ENCODE measurements at places on chromosomes 2 and 18.

DNA sequence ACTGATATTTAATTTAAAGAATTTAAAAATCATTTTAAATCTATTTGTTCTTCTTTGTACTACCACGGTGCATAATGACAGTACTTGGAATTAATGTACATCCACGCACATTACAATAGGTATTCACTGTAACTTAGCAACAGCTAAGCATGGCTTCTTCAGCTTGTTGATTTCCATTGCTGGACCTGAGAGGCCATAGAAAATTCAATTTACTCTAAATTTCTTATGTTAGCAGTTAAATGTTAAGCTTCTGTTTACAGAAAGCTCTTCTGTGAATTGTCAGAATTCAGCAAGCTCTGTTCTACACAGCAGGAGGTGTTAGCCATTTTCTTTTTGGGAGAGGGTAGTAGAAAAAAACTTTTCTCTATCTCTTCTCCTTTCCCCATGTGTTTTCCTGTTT, 1149.3 kb upstream of the CDH2 start:
- no peak for DNase-seq

DNA sequence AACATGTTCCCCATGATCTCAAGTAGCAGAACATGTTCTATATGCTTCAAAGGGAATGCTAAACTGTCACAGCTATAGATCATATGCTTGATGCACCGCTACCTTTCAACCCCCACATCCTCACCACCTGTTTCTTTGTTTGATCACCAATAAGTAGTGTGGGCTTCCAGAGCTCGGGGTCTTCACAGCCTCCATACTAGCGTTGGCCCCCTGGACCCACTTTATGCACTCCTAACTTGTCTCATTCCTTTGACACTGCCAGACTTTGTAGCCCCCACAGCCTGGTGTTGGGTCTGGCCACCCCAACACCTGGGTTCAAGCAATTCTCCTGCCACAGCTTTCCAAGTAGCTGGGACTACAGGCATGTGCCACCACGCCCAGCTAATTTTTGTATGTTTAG, 11.6 kb upstream of the RBM44 start:
- DNase-seq: no peak

DNA sequence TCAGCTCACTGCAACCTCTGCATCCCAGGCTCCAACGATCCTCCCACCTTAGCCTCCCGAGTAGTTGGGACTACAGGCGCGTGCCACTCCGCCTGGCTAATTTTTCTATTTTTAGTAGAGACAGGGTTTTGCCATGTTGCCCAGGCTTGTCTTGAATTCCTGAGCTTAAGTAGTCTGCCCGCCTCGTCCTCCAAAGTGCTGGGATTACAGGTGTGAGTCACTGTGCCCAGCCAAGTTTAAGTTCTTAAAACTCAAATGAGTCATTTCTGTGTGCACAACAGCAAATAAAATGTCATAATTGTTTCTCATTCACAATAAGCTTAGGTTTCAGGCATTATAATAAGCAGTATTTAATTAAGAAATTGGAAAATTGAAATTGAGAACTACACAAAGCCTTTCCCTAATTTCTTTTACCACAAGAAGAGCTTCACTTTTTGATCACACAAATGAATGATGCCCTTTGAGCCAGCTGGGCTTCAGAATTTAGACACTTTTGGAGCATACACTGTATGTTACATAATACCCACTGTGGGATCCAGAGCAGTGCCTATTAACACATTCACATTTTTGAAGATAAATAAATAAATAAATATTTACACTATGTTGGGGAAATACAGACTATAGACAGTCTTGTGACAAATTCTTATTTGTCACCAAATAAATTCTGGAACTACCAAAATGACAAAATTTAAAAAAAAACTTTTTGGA, 8.6 kb upstream of the ME2 start:
- no peak for DNase-seq

GRCh38 chr2:200137691-200138090, 168.8 kb upstream of the SPATS2L start:
- DNase-seq: no peak

DNA sequence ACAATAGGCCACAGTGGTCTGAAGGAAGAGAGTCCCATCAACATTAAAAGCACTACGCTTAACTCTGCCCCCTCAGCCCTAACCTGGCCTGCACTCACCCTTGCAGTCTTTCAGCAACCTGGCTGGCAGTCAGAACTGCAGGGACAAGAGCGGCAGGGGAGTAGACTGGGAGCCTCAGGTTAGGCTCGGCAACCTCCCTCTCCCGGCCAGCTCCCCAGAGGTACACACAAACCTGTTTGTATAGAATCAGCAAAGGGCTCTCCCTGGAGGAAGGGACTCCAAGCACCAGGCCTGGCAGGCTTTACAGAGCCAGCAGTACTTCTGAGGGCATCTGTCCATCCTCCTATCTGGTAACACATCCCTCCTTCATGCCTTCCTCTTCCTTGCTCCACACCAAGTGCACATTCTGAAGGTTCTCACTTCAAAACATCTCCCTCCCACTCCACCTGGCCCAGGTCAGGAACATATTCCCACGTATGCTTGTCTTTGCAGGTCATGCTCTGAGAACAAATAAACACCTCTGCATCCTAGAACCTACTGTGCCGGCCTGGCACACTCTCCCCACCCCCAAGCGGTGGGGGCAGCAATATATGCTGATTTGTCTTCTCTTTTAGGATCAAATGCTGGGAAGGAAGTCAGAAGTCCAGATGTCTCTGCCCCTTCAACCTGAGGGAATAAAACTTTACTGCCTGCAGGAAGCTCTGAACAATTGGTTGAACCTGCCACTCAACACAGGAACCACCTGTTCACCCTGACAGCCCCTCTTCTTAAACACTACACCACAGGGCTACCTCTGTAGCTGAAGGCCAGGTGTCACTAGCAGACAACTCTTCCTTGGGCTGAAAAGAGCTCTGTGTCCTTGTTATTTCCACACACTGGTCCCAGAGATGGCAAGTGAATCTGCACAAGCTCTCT, 12.6 kb upstream of the SFXN5 start:
- no peak for DNase-seq

DNA sequence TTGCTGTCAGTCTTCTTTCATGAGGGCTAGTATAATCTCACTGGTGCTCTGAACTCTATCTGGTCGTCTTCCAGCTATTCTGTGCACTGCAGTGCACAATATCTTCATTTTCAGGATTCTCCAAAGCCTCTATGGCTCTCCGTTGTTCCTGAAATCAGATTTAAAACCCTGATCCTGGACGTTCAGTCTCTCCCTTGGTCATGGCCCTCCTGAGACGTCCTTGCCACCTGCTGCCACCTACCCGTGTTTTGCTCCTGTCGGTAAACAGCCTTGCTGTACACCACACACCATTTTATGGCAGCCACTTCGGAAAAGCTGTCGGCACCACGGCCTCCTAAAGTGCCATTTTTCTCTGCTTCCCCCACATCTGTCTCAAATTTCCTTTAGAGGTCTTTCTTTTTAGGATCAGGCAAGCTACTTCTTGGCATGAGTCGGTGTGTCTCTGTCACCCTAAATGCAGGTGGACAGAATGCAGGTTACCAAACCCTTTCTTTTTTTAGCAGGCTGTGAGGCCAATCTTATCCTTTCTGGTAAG, 170.0 kb downstream of the HRH4 start:
- DNase-seq: no peak

- DNase-seq: peak; percentile 27
Measured at GRCh38 chr2:187302586-187302985, 145.5 kb downstream of the CALCRL start.

DNA sequence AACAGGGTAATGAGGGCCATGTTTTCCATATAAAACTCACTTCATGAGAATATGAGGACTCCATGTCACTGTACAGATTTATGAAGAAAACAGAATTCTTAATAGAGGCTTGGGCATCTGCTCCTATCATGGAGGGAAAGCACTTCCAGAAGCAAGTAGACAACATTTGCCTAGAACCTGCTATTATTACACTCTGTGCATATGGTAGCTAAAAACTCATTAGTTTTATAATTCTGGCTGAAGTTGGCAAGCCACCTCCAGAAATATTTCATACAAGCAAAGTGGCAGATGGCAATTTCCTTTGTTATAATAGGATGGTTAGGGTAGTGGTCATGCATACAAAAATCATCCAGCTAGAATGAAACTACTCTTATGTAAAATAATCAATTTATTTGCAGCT, 65.8 kb upstream of the TLK1 start:
- DNase-seq: no peak

DNA sequence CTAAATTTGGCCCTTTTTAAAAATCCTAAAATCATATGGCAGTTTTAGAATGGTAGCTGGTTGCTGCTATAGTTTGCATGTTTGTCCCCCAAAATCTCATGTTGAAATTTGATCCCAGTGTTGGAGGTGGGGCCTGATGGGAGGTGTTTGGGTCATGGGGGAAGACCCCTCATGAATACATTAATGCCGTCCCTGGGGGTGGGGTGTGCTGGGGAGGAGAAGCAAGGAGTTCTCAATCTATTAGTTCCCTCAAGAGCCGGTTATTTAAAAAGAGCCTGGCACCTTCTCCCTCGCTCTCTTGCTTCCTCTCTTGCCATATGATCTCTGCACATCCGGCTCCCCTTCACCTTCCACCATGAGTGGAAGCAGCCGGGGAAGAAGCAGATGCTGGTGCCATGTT, 20.8 kb downstream of the GPATCH11 start:
- DNase-seq: no peak

DNA sequence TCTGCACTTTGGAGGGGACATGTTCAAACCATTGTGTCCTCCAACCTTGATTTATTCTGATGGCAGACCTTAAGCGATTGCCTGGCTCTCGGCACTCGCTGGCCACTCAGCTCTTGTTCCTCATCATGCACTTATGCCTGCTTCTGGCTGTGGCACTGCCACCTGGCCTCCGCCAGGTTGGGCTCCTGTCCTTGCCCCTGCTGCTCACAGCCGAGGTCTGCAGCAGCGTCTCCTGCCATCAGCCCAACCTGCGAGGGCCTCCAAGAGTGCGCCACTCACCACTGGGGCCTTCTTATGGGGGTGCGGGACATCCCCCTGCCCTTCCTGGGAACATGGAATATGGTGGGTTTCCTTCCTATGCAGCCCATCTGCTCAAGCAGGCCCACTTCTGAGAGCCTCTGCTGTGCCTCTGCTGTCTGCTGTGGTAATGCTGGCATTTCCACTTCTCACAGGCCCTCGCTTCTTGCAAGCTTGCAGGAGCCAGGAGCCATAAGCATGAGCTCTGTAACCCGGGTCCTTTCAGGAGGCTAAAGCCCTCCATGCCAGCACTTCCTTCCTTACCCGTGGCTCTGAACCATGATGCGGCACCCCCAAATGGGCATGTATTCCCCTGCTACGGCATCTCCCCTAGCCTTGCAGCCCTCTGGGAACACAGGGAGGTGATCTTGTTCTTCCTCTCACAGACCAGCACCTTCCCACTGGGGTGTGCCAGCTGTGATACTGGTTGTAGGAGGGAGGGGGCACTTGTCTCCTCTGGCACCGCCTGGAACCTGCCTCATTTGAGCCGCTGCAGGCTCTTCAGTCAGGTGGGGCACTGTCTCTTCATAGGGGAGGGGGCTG, 58.6 kb upstream of the HS6ST1 start:
- DNase-seq: no peak

- DNase-seq: no peak
Measured at GRCh38 chr2:236758406-236758805, 188.8 kb downstream of the ACKR3 start.

DNA sequence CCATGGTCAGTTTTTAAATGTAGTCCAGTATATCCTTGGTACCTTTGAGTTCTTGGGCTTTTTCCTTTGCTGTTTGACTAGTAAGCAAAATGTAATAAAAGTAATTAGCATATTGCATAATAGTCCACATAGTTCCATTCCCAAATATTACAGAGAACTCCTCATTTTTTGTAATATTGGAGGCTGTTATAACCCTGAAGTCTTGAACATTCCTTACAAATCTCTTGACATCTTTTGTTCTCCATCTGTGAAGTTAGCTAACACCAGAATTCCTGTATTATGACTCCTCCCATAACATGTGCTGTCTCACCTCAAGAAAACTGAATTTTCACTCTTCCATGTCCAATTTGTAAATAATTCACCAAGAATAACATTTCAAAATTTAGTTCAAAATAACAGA, 17.1 kb downstream of the CREB1 start:
- DNase-seq: peak; percentile 40

DNA sequence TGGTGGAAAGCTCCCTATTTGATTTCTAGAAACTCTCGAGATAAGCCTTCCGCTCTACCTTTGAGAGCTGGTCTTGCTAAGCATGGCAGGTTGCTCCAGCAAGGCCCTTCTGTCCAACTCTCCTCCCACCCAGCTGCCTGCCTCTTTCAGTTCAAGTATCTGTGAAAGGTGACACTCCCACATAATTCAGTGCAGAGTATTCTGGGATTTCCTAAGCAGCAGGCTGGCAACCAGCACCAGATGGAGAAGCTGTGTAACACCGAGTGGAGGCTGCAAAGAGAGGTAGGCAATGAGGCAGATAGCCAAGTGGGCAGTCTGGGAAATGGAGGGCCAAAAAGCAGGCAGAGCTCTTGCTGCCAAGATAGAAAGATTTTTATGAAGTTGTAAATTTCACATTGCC, 88.4 kb upstream of the CAVIN2 start:
- no peak for DNase-seq

GRCh38 chr2:207412787-207413310, 116.9 kb upstream of the CREB1 start:
- DNase-seq: no peak

DNA sequence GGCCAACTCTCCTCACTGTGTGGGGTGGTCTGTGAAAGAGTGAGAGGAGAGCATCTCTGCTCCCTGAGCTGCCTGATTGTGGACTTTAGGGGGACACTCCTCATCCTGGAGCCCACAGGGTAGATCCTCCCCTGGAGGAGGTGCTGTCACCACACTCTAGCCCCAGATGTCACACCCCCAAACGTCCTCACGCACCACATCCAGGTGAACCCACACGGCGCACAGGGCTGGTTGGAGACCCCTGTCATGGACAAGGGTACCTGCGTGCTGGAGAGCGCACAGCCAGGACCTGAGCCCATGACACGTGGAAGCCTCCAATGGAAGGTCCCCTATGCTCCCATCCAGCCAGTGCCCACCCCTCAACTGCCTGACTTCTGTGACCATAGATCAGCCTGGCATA, 10.5 kb downstream of the AGXT start:
- no peak for DNase-seq

GRCh38 chr2:219003979-219004378, 10.8 kb upstream of the CRYBA2 start:
- DNase-seq: no peak

GRCh38 chr18:23701017-23701416, 11.8 kb downstream of the LAMA3 start:
- DNase-seq: no peak

GRCh38 chr2:215843579-215843978, 169.8 kb downstream of the MREG start:
- DNase-seq: peak; percentile 73

- DNase-seq: peak; percentile 12
Measured at GRCh38 chr2:68594674-68595492, 48.5 kb upstream of the PROKR1 start.

All from fibroblast of skin of left quadriceps (primary cell).